ENCODE measurements at places on chromosomes 3 and 15. TPM values are rescaled to one million over a fixed set of nuclear protein-coding genes. Genes with fewer than 3 reads are reported as not detected.
A peak's percentile ranks its signal among the peaks of the same experiment; 100 is the strongest.

DNA sequence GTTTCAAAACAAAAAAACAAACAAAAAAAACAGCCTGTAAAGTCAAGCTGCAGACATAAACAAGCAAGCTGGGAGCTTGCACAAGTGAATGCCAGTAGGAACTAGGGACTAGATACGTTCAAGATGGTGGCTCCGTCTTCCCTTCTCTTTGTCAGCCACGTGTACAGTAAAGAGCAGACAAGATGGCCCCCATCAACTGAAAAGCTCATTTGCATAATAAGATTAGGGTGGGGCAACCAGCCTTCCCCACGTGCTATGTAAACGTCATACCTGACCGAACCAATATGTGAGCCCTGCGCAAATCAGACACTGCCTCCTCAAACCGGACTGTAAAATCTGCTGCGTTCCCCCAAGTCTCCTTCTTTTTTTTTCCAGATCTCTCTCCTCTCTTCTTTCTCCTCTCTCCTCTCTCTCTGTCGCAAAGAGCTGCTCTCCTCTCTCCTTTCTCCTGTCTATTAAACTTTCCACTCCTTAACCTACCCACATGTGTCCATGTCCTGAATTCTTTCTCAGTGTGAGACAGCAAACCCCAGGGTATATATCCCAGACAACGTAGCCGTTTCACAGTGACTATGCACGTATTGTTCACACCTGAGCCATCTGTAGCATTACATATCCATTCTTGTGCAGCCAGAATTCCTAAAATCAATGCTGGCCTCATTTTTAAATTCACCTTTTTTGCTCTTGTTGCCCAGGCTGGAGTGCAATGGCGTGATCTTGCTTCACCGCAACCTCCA is 31.2 kb upstream of the FXR1 start:
- DNase-seq = no peak

GRCh38 chr3:102484363-102484762 is 49.5 kb downstream of the ZPLD1 start:
- DNase-seq = no peak

ITIH1 gene
- not detected for total RNA-seq

- DNase-seq = no peak
Measured at GRCh38 chr15:41940441-41940857, 31.9 kb downstream of the EHD4 start.

- no peak for DNase-seq
Measured at GRCh38 chr15:70320077-70320476, 222.4 kb upstream of the TLE3 start.

- DNase-seq = no peak
Measured at GRCh38 chr3:31392568-31392967, 140.2 kb upstream of the STT3B start.

- no peak for DNase-seq
Measured at GRCh38 chr3:127013181-127013580, 30.3 kb downstream of the PLXNA1 start.

LSAMP gene
- total RNA-seq = 34.6 TPM

DNA sequence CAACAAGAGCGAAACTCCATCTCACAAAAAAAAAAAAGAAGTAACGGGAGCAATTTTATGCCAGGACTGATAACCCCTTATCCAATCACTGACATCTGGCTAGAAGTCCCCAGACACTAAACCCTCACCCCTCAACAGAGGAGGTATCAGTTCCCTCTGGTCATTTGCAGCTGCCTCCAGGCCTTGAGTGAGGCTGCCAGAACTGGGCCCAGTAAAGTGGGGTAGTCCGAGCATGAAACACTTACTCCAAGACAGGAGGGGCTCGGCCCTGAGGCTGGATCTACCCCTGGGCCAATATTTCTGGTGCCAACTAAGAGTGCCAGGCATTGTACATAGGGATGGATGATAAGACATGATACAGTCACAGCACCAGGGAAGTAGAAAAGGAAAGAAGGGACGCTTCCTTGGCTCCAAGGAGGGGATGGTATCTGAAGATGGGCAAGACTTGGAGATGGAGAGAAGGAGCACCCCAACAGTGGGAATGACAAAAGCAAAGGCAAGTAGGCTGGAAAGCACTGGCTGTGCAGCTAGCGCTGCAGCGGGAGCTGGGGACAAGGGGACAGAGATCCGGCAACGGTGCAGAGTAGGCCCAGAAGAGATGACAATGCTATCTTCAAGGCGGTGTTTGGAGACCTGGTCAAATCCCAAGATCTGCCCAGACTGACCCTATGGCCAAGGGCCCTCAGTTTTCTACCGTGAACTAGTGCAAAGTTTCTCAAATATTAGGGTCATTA is 2.2 kb downstream of the XXYLT1 start:
- no peak for DNase-seq

LDHAL6B gene
- not detected for total RNA-seq

ADGRG7 gene
- total RNA-seq = not detected

GRCh38 chr15:39621210-39621609 is 40.3 kb downstream of the THBS1 start:
- DNase-seq = no peak

DNA sequence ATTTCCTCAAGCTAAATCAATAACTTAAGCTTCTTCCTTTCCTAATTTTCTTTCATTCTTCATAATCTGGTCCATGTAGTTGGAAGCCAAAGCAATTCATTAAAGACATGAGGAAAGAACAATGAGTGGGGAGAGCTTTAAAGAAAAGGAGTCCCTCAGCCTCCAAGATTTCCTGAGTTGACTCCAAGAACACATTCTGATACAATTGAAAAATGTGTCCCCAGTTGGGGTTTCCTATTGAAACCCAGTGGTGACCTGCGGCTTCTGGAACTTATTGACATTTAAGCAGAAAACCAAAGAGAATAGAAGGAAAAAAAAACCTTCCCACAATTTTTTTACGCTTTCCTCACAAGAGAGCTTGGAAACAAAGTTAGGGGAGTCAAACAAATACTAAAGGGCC is 37.0 kb downstream of the ATP8B4 start:
- DNase-seq = no peak

ELP6 gene
- 49.2 TPM for total RNA-seq

TMC3 gene
- total RNA-seq = 0.05 TPM

DNA sequence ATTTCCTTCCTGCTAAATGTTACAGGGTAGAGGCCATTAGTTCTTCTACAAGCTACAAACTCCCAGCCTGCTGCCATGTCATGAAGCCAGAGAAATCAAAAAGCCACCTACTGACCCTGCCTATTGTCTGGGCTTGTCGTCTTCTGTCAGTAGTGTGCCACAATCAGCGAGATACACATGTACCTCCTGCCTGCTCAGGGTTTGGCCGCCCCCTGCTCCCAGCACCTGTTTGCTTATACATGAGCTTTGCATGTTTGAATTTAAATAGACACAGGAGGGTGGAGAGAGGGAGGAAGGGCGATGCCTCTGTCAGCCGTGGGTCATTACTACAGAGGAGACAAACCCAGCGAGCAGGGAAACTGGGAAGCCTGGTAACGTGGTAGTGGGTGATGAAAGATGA is 106.1 kb downstream of the ROBO2 start:
- no peak for DNase-seq

DNA sequence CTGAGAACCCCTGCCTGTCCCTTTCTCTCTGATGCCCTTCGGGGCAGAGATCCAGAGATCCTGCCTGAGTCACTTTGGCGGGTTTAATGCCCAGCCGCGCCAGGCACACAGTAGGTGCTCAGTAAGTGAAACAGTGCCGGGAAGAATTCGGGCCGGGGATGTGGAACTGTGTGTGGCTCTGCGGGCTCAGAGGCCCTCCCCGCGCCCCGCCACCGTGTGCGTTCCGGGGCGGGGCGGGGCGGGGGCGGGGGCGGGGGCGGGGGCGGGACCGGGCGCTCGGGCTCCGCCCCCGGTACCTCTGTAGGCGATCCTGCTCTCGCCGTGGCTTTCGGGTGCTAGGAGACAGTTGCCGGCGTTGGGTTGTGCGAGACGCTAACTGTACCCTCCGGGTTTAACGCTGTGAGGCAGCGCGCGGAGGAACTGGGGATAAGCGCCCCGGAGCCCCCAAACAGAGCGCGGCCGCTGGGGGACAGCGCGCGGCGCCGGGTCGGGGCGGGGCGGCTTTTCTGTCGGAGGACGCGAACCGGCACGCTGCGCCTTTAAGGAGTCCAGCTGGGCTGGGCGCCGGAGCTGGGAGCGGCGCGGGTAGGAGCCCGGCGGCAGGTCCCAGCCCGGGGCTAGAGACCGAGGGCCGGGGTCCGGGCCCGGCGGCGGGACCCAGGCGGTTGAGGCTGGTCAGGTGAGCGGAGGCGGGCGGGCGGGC is at the start of gene ABHD6:
ABHD6 (plus strand) TSS at position 555 of the 703 bp plus-strand sequence. CDS start 18,795 bp downstream, outside the sequence.
- peak; percentile 67 for DNase-seq

ZWILCH gene
- total RNA-seq = 14.0 TPM

TIMP4 gene
- 0.16 TPM for total RNA-seq

DNA sequence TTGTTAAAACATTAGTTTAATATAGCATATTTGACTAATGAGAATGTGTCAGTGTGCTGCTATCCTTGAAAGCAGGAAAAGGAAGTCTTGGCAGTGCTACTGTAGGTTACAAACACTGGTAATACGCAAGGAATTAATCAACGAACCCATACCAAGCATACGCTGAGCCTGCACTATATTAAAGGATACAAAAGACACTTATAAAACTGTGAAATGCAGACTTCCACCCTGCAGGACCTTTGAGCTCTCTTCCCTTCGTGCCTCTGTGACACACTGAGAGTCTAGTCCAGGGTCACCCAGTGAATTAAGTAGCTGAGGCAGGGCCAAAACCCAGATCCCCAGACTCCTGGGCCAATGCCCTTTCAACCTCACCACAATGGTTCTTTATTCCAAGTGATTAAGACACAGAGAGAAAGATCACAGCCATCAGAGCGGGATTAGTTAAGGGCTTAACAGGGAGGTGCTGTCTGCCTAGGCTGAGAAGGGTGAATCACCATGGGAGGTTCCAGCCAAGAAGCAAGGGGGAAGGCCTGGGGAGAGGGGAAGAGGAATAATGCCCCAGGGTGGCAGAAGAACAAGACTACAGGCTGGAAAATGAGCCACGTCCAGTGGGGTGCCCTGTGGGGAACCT is 6.8 kb downstream of the ANXA2 start:
- no peak for DNase-seq

GRCh38 chr3:123635717-123636116 is 50.9 kb upstream of the HACD2 start:
- no peak for DNase-seq

DNA sequence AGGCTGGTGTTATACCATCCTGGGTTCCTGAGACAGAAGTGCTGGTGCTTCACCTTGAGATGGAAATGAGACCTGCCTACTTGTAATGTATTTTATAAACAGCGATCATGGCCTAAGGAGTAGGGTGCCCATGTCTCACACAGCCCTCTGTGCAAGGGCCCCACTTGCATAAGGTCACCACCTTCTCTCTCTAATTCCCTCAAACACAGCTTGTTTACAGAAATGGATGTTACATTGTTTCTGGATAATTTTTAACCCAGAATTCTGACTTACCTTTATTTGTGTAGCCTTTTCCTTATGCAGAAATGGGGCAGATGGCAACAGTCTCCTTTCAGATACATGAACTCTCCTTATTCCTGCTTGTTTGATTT is 95.1 kb upstream of the UMPS start:
- no peak for DNase-seq

TM4SF1 gene
- total RNA-seq = 43.5 TPM

DNA sequence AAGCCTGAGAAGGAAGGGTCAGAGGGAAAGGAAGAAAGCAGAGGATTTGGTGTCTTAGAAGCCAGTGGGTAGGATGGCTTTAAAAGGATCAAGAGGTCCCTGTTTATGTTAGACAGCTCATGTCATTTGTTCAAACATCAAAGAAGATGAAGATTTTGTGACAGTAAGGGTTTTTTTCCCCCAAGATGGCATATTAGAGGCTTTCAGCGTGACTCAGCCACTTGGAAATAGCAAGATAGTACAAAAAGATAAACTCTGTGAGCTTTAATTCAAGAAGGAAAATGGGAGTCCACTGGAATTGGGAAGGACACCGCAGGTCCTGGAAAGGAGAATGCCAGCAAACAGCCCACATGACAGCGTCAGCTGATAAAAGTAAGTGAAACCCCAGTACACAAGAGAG is 467.1 kb upstream of the THBS1 start:
- no peak for DNase-seq

- no peak for DNase-seq
Measured at GRCh38 chr3:60553144-60553543, 698.1 kb downstream of the FHIT start.

GRCh38 chr15:77738441-77739302 is 106.0 kb upstream of the LINGO1 start:
- DNase-seq = no peak

DNA sequence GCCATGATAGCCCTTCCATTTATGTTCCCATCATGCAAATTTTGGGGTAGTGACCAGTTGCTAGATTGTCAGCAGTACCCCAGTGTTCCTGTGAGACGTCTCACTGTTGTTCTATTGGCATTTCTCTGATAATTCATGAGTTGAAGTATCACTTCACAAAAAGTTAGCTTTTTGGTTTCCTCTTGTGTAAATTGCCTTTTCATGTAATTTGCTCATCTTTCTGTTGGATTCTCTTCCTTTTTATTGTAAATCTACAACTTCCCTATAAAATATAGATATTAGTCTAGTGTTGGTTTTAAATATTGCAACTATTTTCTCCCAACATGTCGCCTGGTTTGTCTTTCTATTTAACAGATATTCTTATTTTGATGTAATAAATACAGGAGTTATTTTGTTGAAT is 7.5 kb upstream of the A4GNT start:
- no peak for DNase-seq

- DNase-seq = no peak
Measured at GRCh38 chr15:82093774-82094211, 48.0 kb upstream of the MEX3B start.

GOLGA6L7 gene
- not detected for total RNA-seq

SLC15A2 gene
- total RNA-seq = 5.4 TPM

RAB7A gene
- 133 TPM for total RNA-seq

ROBO1 gene
- total RNA-seq = 130 TPM

DNA sequence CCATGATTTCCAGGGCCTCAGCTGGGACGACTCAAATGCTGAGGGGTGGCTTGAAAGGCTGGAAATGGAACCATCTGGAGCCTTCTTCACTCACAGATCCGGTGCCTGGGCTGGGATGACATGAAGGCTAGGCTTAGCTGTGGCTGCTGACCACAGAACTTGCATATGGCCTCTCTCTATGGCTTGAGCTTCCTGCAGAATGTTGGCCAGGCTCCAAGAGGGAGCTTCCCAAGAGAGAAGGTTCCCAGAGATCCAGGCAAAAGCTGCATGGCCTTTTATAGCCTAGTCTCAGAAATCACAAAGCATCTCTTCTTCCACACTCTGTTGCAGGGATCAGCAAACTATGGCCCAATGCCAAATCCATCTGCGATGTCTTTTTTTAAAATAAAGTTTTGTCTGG is 44.8 kb downstream of the GATM start:
- DNase-seq = no peak

- no peak for DNase-seq
Measured at GRCh38 chr3:158094235-158095110, 11.7 kb downstream of the SHOX2 start.
